Activated CD4-positive, alpha-beta T cell treated with anti-CD3 and anti-CD28 coated beads, Interleukin-2, amount 50 U/mL, for 4 hours (primary cell): ENCODE measurements at places on chromosomes 3 and 15.

- no peak for DNase-seq
Observed at GRCh38 chr15:100112636-100113305, 229.0 kb downstream of the ADAMTS17 start.

DNA sequence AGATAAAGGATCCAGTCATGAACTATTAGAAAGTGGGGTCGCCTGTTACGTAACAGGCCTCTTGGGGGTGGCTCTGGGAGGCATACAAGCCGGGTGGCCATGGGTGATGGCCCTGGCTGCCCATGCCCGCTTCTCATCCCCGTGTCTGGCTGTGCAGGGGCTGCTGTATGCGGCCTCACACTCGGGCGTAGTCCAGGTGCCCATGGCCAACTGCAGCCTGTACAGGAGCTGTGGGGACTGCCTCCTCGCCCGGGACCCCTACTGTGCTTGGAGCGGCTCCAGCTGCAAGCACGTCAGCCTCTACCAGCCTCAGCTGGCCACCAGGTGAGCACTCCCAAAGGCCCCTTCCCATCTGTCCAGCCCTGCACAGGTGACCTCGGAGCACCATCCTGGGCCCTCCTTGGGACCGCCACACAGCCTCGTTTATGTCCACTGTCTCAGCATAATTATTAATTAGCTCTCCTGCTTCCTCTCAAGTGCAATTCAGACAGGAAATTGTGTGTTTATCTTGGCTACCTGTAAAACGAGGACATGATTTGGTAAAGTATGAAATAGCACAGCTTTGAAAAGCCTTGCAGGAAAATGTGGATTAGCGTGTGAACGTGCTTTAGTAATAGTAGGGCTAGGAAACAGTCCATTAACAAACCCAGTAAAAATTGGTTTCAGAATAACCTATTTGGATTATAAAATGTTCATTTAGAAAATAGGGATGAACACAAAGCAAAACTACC is 8.1 kb downstream of the CIB1 start:
- no peak for DNase-seq

GRCh38 chr3:53815067-53815466 is 31.2 kb downstream of the CHDH start:
- no peak for DNase-seq

DNA sequence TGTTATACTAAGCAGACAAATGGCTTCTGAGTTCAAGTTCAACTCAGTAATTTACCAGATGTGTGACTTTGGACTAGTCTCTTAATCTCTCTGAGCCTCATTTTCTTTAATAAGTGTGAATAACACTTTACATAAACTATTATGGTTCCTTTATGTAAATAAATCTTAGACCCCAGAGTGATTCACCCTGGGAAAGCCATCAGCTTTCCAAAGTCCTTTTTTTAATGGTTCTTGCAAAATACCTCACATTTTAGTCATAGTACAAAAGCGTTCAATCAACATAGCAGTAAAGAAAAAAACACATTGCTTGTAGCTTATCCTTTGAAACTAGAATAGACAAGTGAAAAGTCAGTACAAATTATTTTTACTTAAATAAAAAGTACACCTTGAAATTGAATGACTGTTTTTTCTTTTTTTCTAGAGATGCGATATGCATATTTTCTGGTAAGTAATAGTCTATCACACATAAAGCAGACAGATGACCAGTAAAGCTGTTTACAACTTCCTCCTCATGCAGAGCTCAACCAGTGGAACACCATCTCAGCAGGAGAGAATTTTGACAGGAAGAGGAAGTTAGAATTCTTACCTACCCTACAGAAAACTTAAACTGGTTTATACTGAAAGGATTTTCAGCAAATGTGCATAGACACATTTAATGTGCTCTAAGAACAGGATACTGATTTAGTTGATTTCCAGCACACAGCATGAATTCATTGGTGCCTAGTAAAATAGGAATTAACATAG is 123.0 kb upstream of the AGBL1 start:
- no peak for DNase-seq

- no peak for DNase-seq
Observed at GRCh38 chr3:82085356-82085755, 323.9 kb upstream of the GBE1 start.

- no peak for DNase-seq
Observed at GRCh38 chr15:52789008-52789600, 1.0 kb downstream of the ONECUT1 start.

DNA sequence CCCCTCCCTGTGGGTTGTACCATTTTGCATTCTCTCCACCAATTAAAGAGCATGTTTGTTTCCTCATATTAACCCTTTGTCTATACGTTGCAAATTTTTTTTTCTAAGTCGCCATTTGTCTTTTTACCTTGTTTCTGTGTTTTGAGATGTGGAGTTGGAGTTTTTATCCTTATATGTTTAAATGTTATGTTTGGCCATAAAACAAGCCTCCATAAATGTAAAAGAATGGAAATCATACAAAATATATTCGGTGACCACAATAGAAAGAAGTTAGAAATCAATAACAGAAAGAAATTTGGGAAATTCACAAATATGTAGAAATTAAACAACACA is 29.2 kb downstream of the LRRK1 start:
- DNase-seq, result no peak

- DNase-seq, result no peak
Observed at GRCh38 chr15:101440846-101441590, 48.5 kb downstream of the PCSK6 start.

DNA sequence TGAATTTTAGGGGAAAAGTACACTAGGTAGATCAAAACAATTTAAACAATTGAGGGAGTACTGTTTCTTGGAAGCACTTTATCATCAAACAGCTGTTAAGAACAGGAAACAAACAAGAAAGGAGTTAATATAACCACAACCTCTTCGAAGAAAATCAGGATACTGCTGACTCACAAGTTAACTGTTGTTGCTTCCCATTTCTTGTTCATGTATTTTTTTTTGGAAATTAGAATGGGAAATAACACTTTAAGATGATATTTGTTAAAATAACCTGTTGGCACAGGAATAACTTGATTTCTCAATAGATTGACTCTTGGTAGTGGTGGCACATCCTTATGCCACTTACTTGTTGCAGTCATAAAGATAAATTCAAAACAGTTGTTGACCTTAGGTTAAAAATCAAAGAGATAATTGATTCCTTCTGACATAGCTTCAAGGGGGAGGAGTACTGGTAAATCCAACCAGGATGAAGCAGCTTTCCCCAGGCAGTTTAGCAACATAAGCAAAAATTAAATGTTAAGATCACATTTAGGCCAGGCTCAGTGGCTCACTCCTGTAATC is 3.3 kb downstream of the BNIP2 start:
- no peak for DNase-seq

- no peak for DNase-seq
Observed at GRCh38 chr3:110903771-110904519, 167.7 kb upstream of the NECTIN3 start.

GRCh38 chr3:39529577-39529976 is 62.1 kb downstream of the MOBP start:
- no peak for DNase-seq

DNA sequence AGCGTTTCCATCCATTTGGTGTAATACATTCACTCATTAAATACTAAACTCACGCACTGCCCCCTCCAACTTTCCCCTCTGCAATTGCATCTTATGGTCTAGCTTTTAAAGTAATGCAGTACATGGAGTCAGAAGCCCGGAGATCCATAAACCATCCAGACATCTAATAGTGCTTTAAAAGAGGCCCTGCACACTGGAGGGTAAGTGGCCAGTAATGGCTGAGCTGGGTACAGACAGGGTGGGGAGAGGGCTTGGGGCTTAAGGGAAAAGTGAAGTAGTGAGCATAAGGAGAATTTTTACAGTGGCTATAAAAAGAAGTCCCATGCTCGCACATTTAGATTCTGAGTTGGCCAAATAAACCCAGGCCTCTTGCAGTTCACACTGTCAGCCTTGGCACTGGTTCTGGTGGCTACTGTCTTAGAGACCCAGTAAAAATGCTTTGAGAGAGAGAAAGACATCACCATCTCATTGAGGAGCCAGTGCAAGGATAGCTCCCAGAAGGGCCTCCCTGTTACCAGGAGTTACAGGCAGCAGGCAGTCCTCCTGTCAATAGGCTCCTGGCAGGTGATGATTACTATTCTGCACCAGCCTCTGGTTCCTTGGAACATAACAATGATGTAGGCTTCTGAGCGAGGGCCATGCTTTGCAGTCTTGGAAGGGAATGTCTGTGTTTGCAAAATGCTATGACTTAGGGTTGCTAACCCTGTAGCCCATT is 112.6 kb upstream of the NEO1 start:
- DNase-seq, result no peak

GRCh38 chr3:43334976-43335375 is 48.6 kb downstream of the SNRK start:
- DNase-seq, result no peak

GRCh38 chr15:60576044-60576443 is 97.1 kb upstream of the ICE2 start:
- no peak for DNase-seq

- DNase-seq, result no peak
Observed at GRCh38 chr3:118425272-118425837, 609.3 kb downstream of the IGSF11 start.

GRCh38 chr3:58143417-58144055 is 67.2 kb downstream of the DNASE1L3 start:
- no peak for DNase-seq

DNA sequence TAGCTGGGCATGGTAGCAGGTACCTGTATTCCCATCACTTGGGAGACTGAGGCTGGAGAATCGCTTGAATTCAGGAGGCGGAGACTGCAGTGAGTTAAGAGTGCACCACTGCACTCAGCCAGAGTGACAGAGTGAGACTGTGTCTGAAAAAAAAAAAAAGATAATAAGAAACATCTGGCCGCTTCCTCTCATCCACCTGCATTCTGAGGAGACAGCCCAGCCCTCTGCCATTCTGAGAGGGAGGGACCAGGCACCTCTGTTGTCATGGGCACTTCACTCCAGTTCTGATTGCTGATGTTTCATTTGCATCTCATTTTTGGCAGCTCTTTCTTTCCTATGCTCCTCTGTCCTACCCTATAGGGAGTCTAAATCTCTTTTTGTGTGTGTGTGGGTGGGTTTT is 36.4 kb upstream of the GSK3B start:
- no peak for DNase-seq

DNA sequence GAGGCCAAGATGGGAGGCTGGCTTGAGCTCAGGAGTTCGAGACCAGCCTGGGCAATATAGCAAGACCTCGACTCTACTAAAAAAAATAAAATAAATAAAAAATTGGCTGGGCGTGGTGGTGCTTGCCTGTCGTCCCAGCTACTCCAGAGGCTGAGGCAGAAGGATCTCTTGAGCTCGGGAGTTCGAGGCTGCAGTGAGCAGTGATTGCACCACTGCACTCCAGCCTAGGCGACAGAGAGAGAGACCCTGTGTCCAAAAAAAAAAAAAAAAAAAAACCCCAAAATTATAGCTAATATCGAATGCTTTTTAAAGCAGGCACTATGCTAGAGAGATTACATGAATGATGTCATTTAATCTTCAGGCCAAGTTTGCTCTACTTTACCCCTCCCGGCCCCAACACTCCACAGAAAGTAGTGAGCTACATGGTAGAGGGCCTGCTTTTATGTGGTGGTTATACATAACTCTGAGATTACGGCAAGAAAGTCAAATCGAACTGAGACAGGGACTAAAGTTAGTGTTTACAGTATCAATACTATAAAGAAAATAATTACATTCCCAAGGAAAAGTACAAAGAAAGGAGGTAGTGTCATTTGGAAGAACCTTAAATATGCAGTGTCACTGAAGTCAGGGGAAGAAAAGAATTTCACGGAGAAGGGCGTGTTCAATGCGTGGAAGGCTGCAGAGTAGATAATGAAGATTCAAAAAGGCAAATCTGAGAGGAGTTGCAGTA is 1.1 kb downstream of the ADPGK start:
- DNase-seq, result no peak
